ENCODE measurements at places on chromosomes 4 and X. TPM values are rescaled to one million over a fixed set of nuclear protein-coding genes. Genes with fewer than 3 reads are reported as not detected.

- DNase-seq, result no peak
Measured at GRCh38 chr4:95526075-95526474, 22.7 kb downstream of the UNC5C start.

GRCh38 chrX:54430519-54430918 is 9.7 kb upstream of the TSR2 start:
- DNase-seq, result no peak

- no peak for DNase-seq
Measured at GRCh38 chr4:164813554-164813953, 59.6 kb downstream of the SMIM31 start.

- DNase-seq, result no peak
Measured at GRCh38 chr4:145709843-145710242, 29.9 kb downstream of the C4orf51 start.

DNA sequence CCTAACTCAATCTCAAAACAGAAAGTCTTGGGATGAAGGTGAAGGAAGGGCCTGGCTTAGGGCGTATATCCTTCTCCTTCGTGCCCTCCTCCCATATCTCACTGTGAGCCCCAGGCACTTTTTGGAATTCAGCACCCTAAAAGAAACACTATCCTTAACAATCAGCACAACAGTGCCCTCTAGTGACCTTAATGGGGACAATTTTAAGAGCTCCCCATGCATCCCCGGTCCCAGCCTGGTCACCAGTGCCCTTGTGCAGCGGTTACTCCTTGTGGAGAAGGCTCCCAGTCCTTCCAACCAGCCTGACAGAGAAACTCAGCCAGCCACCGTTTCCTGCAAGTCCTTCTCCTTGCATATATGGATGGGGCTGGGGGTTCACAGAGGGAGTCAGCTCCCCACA is 4.2 kb downstream of the PAK3 start:
- peak; percentile 35 for DNase-seq

DNA sequence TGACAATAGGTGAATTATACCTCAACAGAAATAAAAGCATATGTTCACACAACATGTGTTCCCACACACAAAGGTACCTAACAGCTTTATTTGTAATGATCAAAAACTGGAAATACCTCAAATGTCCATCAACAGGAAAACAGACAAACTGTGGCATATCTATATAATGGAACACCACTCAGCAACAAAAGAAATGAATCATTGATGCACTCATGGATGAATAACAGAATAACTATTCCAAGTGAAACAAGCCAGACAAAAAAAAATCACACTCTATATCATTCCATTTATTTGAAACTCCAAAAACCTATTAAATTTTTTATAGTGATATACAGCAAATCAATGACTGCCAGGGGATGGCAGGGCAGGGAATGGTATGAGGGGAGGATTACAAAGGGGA is 148.1 kb downstream of the PLS3 start:
- DNase-seq, result no peak

GRCh38 chrX:42020225-42020624 is 96.9 kb upstream of the CASK start:
- no peak for DNase-seq

Gene PTCHD1
- total RNA-seq, result not detected

Gene SLITRK2
- not detected for total RNA-seq
